ENCODE measurements at places on chromosomes 13 and 19.

DNA sequence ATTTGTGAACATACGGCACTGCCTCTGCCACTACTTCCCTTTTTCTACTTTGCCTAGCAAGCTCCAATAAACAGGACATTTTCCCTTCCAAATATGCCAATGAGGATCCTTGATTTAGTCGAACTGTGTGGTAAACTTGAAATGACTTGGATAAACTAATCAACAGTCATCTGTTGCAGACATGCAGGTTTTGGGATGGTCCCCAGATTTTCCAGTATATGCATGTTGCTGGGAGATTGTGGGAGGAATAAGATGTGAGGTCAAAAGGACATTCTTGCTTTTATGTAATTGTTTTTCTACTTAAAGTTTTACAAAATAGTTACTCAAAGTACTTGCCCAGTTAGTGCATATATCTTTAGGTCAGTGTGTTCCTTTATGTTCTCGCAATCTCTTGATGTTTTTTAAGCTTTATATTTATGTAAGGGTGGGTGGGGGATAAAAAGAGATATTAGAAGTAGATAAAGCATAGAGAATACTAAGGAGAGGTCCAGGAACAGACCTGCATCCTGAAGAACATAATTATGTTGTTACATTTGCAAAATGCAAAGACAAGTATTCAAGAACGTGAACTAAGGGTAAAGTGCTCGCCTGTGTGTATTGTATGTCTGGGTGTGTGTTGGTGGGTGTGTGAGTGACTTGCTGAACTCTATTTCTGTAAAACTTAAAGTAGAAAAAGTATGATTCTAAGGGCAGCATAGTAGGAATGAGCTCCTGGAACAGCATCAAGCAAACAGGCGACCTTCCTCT, 88.4 kb upstream of the OXGR1 start:
- DNase-seq = no peak

DNA sequence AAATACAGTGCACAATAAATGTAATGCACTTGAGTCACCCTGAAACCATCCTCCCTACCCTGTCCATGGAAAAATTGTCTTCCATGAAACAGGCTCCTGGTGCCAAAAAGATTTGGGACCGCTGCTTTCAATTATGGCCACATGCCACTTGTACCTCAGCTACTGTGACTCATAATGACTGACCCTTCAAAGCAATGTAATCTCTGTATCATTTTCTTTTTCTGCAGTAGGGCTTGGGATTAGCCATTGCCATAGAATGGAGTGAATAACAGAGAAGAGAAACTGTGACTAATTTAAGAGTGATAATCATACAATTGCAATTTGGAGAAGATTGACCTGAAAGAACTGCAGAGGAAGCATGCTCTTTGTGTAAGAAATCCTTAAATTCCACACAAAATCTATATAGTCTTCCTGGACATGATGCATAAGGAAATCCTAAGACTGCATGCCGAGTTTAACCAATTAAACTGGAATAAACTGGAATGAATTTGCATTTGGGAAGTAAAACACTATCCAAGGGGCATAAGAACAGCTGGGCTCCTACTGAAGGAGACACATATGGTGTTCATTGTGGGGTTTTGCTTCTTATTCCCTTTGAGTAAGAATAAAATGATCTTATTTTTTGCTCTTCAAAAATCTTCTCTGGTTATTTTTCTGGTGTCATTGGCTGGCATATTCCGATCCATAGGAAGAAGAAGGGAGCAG, 59.5 kb upstream of the SLC7A1 start:
- DNase-seq = no peak

DNA sequence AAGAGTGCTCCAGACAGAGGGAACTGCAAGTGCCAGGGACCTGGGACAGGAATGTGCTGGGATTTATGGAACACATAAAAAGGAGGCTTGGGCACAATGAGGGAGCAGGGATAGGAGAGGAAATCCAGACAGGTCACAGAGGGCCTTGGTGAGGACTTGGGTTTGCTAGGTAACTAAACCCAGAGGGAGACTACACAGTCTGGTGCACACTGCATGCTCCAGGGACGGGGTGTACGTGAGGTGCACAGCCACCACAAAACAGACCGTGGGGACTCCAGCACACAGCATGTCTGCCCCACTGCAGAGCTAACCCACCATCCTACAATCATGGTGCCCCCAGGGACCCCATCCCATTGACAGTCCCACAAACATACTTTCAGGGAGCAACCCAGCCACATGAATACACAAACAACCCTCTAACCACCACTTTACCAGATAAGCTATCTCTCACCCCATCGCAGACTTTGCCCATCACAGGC, 5.5 kb upstream of the ZFP36 start:
- no peak for DNase-seq

GRCh38 chr13:48925001-48925400, 50.7 kb upstream of the FNDC3A start:
- DNase-seq = no peak

- DNase-seq = no peak
Observed at GRCh38 chr13:24605923-24606372, 74.3 kb upstream of the ATP12A start.

DNA sequence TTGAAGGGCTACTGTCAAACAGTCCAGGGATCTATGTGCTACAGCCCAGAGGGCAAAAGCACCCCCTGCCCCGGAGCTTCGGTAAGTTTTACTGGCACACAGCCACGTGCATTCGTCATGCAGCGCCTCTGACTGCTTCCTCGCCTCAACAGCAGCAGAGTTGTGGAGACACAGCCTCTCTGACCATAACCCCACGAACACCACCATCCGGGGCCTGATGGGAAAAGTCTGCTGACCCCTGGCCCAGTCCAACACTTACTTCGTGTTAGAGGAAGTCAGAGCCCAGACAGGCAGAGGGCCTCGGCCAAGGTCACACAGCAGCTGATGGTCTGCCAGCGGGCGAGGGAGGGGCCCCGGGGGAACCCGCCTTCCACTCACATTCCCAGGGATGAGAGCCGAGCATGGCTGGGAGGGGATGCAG, 5.1 kb downstream of the CBARP start:
- DNase-seq = no peak

- no peak for DNase-seq
Observed at GRCh38 chr19:52170863-52171320, 529 bp downstream of the ZNF836 start.

DNA sequence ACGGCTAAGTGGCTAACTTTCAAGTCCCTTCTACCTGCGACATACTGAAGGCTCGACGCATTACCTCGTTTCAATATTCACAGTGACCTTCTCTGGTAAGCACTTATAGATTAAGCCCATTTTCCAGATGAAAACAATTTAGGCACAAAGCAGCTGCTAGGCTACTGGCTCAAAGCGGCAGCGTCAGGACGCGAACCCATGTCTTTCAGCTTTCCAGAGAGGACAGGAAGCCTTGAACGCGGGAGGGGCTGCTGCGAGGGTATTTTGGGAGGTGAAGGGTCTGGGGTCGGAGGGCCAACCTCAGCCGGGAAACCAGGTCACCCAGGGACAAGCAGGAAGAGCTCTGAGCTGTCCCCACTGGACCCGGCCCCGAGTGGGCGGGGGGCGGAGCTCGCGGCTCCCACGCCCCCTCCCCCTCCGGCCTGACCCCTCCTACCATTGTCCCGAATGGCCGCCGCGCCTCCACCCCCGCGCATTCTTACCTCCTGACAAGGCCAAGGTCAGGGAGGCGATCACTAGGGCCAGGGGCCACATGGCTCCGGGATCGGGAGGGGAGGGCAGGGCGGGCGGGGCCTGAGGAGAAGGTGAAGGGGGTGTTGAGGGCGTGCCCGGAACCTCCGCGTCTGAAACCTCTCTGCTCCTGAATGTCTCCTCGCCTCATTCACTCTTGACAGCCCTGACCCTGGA, at the start of gene KLK13:
KLK13 (minus strand) TSS at position 559 of the 687 bp plus-strand sequence; CDS start at position 534, 25 bp downstream.
- DNase-seq = no peak

- no peak for DNase-seq
Observed at GRCh38 chr13:96749825-96750224, 244.5 kb downstream of the OXGR1 start.

- no peak for DNase-seq
Observed at GRCh38 chr13:28530729-28531076, 35.8 kb upstream of the FLT1 start.

GRCh38 chr13:50494138-50494537, 349.4 kb downstream of the DLEU7 start:
- no peak for DNase-seq

DNA sequence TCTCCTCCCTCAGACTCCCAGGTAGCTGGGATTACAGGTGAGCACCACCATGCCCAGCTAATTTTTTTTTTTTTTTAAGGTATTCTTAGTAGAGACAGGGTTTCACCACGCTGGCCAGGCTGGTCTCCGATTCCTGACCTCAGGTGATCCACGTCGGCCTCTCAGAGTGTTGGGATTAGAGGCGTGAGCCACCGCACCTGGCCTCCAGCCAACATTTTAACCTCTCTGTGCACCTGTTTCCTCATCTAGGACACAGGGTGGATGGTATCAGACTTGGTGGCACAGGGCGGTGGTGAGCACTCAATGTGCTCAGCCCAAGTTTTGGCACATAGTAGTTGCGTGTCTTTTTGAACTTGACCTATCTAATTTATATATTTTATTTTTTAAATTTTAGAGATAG, 12.5 kb downstream of the APBA3 start:
- no peak for DNase-seq

GRCh38 chr13:82993417-82993816, 888.9 kb downstream of the SLITRK1 start:
- no peak for DNase-seq

- DNase-seq = no peak
Observed at GRCh38 chr19:34044021-34044420, 128.3 kb upstream of the LSM14A start.

GRCh38 chr19:13132471-13133180, 14.6 kb downstream of the NACC1 start:
- no peak for DNase-seq

- no peak for DNase-seq
Observed at GRCh38 chr13:47110833-47111240, 214.0 kb upstream of the HTR2A start.

- peak; percentile 54 for DNase-seq
Observed at GRCh38 chr19:14434543-14435319, 1.6 kb downstream of the PKN1 start.

DNA sequence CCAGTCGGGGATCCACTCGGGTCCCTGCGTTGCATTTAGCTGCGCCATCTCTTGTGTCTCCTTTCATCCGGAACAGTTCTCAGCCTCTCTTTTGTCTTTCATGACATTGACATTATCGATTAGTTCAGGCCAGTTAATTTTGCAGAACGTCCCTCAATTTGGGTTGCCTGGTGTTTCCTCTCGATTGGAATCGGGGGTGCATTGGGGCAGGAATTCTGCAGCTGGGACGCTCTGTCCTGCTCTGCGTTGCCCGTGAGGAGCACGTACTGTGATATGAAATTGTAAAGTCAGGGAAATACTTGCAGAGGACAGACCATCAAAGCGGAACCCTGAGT, 22.4 kb downstream of the MARK4 start:
- DNase-seq = no peak

DNA sequence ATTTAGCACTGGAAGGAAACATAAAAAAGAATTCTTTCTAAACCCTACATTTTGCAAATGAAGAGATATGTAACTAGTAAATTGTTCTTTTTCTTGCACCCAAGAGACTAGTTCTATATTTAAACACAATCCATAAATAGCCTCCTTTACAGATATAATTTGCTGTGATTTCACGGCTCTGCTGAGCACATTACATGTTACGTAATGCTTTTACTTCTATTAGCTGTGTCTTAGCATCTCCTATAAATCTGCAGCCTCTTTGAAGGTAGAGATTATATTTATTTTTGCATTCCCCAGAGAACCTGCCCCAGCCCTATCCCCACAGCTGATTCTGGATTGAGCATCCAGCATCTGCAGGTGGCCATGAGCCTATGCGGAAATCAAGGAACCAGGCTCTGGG, 32.2 kb downstream of the LACC1 start:
- DNase-seq = no peak

DNA sequence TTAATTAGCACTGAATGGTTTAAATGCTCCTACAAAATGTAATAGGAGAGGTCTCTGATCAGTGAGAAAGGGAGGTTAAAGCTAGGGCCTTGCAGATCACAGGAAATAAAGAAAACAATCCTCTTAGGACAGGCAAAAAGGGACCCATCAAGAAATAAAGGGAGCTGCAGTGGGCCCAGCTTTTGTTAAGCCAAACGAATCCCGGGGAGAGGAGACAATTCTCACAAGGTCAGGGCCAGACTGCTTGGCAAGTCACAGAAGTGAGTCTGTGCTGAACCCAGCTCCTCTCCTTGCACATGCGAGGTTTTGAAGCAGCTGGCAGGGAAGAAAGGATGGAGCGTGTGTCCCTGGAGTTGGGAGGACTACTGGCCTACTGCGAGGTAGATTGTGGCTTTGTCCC, 285.8 kb downstream of the COG6 start:
- DNase-seq = no peak

DNA sequence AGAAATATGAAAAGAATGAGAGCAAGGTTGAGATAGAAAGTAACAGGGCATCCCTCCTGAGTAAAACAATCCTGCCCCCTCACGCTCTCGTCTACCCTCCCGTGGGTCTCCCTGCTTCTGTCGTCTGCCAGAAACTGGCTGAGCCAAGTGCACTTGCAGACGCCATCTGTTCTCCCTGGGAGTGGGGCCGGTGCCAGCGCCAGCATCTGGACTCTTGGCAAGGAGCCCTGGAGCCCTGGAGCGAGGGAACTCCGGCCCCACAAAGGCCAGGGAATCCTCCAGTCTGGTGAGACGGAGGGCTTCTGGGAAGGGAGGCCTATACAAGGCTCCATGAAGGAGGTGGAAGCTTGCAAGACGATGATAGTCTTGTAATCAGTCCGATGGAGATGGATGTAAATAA, 2.3 kb upstream of the TMEM91 start:
- DNase-seq = peak; percentile 44

DNA sequence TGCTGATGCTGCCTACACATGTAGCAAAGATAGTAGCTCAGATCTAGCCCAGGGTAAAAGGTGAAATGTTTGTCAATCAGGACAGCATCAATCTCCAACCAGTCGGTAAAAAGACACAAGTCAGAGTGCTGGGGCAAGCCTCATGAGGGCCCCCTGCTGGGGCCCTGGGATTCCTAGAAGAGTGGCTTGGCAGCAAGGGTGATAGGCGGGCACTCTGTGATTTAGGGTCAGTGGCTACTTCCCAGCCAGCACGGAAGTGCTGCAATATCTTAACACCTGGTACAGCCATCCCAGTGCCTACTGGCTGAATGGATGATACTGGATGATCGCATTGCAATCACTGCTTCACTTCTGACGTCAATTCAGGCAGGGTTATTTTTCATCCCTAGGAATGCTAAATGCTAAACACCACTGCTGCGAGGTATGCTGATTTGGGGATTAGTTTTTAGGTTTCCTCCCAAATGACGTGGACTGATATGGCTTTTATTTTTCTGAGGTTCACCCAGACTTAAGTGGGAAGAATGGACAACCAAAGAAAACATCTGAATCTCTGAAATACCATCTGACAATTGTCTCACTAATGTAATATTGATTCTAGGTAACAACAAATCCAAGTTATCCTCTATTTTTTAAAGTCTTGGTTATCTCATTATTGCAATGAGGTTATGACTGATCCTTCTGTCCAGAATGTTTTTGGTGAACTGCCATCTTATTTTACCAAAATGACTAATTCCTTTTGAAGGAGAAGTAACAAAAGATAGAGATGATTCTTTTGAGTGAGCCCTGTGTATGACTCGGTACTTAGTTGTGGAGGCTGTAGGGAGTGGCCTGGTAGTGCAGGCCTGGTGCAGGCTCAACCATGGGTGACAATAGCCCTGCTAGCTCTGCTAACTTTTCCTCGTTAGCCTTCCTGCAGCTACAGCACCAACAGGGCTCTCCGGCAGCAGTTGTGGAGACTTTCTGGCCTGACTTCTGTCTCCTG, 432.5 kb downstream of the FGF9 start:
- no peak for DNase-seq

- no peak for DNase-seq
Observed at GRCh38 chr19:4512070-4512469, 6.2 kb downstream of the PLIN4 start.

- DNase-seq = no peak
Observed at GRCh38 chr13:106696140-106696539, 128.2 kb upstream of the ARGLU1 start.
